ENCODE measurements at places on chromosomes 5 and 9. TPM values are rescaled to one million over a fixed set of nuclear protein-coding genes. Genes with fewer than 3 reads are reported as not detected.

GRCh38 chr9:130297371-130297770 is 31.8 kb downstream of the HMCN2 start:
- peak overlapping the region; percentile 16 for H3K27ac ChIP-seq
- no peak overlapping the region for H3K4me3 ChIP-seq
- DNase-seq: no peak
- H3K27me3 ChIP-seq: peaks cover 21% of the 10 kb centered on the region
- H3K4me1 ChIP-seq: no peaks in the 10 kb centered on the region

- H3K27me3 ChIP-seq: no peaks in the 10 kb centered on the region
- no peak overlapping the region for H3K4me3 ChIP-seq
- no peak overlapping the region for H3K27ac ChIP-seq
- no peaks in the 10 kb centered on the region for H3K36me3 ChIP-seq
- no peak for DNase-seq
Observed at GRCh38 chr5:27682600-27682999, 644.2 kb upstream of the CDH9 start.

DNA sequence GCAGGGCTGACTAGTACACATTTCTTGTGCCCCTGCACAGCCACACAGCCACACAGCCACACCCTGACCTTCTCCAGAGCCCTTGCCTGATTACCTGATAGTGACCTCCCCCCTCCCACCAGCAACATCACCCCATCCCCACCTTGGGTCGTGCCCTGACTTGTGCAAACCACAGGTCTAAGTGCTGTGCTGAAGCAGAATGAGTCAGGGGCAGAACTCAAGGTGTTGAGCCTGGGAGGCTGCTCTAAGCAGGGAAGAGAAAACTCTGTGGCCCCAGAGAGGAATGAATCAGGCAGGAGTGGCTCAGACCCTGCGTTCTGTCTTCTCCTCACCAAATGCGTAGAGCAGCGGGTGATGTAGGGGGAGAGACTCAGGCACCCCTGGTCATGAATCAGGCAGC is 24.3 kb upstream of the FAT2 start:
- peaks cover 27% of the 10 kb centered on the region for H3K4me1 ChIP-seq
- DNase-seq: no peak
- no peaks in the 10 kb centered on the region for H3K36me3 ChIP-seq
- peak overlapping the region; percentile 88 for H3K27ac ChIP-seq
- peaks cover 4% of the 10 kb centered on the region for H3K27me3 ChIP-seq
- H3K4me3 ChIP-seq: no peak overlapping the region

DNA sequence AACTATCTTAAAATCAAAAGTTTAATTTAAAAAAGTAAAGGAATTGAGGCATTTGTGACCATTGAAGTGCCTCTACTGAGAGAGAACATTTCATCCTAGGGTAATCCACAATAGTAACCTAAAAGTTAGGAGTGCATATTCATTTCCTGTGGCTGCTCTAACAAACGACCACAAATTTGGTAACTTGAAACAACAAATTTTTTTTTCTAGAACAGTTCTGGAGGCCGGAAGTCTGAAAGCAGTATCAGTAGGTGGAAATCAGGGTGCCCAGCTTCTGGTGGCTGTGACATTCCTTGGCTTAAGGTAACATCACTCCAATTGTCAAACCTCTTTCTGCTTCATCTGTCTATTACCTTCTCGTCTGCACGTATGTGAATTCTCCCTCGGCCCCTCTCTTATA is 67.1 kb upstream of the SSBP2 start:
- H3K4me3 ChIP-seq: no peak overlapping the region
- no peaks in the 10 kb centered on the region for H3K36me3 ChIP-seq
- H3K4me1 ChIP-seq: peaks cover 11% of the 10 kb centered on the region
- no peaks in the 10 kb centered on the region for H3K27me3 ChIP-seq
- H3K27ac ChIP-seq: no peak overlapping the region
- DNase-seq: no peak

- H3K36me3 ChIP-seq: no peaks in the 10 kb centered on the region
- DNase-seq: no peak
- peaks cover 4% of the 10 kb centered on the region for H3K4me1 ChIP-seq
- H3K27ac ChIP-seq: peak overlapping the region; percentile 66
- H3K27me3 ChIP-seq: no peaks in the 10 kb centered on the region
Observed at GRCh38 chr9:83219924-83220438, 157.0 kb upstream of the RASEF start.

GRCh38 chr5:96252596-96252995 is 180.5 kb downstream of the PCSK1 start:
- H3K4me3 ChIP-seq: no peak overlapping the region
- peaks cover 7% of the 10 kb centered on the region for H3K4me1 ChIP-seq
- no peaks in the 10 kb centered on the region for H3K27me3 ChIP-seq
- H3K27ac ChIP-seq: no peak overlapping the region
- no peak for DNase-seq

DNA sequence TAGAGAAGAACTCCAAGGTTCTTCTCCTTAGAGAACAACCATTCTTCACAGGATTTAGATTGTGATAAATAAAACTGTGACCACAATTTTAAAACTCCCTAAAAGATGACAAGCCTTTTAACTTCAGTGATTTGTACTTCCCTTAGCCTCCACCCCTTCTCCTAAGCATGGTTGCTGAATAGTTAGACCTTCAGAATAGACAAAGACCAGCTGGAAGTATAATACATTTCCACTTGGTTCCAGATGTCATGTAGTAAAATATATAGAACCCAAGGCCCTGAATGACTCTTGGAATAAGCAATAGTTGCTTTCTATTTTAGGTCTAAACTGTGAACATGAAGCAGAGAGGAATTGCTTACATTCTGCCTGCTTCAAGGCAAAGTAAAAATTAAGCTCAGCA is 208.7 kb downstream of the ARRDC3 start:
- H3K36me3 ChIP-seq: no peaks in the 10 kb centered on the region
- no peaks in the 10 kb centered on the region for H3K27me3 ChIP-seq
- no peak for DNase-seq
- no peak overlapping the region for H3K27ac ChIP-seq
- H3K4me1 ChIP-seq: no peaks in the 10 kb centered on the region

DNA sequence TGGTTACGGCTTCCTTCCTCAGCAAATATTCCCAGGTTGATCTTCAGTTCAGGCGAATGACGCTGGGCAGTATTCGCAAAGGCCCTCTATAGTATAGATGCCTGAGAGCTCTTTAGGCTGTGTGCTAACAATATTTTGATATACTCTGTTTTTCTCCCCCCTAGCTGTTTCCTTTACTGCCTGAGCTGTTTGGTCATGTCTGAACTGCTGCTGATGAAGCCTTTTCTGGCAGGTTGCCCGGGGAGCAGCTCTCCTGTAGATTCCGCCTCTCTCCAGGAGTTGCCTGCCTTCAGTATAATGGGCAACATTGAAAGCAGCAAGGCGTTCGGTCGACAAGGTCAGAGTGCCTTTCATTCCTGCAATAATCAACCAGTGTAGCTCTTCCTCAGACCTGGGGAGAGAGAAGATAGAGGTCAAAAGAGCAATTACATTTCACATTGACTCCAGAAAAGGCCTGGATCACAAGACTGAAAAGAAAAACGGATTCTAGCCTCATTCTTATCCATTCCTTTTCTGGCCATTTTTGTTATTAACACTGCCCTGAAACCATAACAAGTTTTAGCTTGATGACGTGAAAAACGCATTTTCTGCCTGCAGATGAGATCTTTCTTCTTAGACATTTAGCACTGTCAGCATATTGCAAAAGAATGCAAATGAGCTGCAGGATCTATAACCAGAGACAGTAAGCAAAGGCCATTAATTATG is 60.1 kb upstream of the ZNF608 start:
- H3K4me3 ChIP-seq: no peak overlapping the region
- H3K36me3 ChIP-seq: no peaks in the 10 kb centered on the region
- H3K27ac ChIP-seq: no peak overlapping the region

GRCh38 chr5:10091701-10092100 is 158.0 kb downstream of the ATPSCKMT start:
- no peak overlapping the region for H3K27ac ChIP-seq
- H3K36me3 ChIP-seq: no peaks in the 10 kb centered on the region
- H3K27me3 ChIP-seq: no peaks in the 10 kb centered on the region
- H3K4me1 ChIP-seq: no peaks in the 10 kb centered on the region

DNA sequence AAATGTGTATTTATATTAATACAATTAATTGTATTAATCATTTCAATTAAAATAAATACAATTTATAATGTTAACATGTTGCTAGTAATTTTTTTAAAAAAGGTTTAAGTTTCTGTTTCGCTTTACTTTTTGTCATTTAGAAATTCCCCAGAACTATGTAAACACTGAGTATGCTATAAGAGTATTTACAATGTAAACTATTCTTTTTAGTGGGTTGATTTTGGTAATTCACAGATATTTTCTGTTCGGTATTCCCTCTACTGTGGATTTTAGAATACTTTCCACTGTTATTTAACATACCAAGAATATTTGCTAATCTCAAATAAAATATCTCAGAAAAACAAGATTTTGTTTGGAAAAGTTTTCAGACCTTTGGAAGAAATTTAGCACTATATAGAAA is 1564.4 kb downstream of the EFNA5 start:
- H3K27ac ChIP-seq: no peak overlapping the region
- H3K4me1 ChIP-seq: no peaks in the 10 kb centered on the region
- H3K4me3 ChIP-seq: no peak overlapping the region
- no peak for DNase-seq
- H3K36me3 ChIP-seq: no peaks in the 10 kb centered on the region

The SLC27A6 gene
- total RNA-seq: 1.7 TPM

The G3BP1 gene
- 105 TPM for total RNA-seq

The ANKRD31 gene
- 0.19 TPM for total RNA-seq

The ANKRD34B gene
- total RNA-seq: not detected

The PCDHAC2 gene
- total RNA-seq: 2.2 TPM

All from esophagus squamous epithelium (tissue), 5 donors.